ENCODE measurements at places on chromosomes 1 and 21.

DNA sequence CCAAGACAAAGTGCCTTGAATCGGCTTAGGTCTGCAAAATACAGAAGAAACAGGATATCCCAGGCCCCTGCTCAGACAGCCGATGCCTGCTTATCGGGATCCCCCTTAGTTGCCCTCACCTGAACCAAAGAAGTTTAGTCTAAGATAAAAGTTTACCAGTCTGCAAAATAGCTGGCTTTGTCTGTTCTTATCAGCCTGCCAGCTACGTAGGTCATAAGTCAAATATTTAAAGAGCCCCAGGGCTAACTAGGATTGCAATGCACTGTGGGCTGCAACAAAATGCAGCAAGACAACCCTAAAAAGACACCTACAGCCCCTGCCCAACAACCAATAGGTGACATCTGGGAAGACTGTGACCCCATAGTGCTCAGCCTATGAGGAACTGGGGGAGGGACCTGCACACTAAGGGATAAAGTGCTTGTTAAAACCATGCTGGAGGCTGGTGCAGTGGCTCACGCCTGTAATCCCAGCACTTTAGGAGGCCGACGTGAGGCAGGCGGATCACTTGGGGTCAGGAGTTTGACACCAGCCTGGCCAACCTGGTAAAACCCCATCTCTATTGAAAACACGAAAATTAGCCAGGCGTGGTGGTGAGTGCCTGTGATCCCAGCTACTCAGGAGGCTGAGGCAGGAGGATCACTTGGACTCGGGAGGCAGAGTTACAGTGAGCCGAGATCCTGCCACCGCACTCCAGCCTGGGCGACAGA, 27.4 kb downstream of the LRRC3 start:
- DNase-seq, result no peak

DNA sequence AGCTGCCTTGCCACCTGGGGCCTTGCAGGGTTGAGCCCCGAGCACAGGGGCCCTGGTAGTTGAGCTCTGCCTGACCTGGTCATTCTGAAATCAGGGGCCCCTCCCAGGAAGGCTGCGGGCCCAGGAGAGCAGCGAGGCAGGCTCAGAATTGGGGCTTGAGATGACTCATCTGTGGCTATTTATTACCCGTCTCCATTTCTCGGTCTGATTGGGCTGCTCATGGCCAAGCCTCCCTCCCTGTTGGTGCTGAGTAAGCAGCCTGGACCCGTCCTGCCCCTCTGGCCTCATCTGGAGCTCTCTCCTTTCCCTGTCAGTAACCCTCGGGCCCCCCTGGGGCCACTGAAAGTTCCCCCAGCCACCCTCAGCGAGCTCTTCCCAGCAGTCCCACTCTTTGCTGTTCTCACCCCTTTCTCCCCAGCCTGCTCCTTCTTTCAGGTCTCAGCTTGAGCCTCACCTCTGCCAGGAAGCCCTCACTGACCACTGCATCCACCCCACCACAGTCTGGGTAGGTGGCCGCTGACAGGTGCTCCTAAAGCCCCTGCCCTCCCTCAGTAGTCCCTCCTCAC, 11.0 kb upstream of the TNFRSF8 start:
- DNase-seq, result peak; percentile 70

- peak; percentile 16 for DNase-seq
These were observed 80.9 kb upstream of the LBR start for GRCh38 chr1:225508538-225509375.

- no peak for DNase-seq
These were observed 4.7 kb downstream of the MINDY1 start for GRCh38 chr1:151002051-151002450.

GRCh38 chr1:232696466-232696865, 66.5 kb upstream of the SIPA1L2 start:
- DNase-seq, result no peak

GRCh38 chr1:228430243-228430642, 13.6 kb upstream of the TRIM17 start:
- no peak for DNase-seq

DNA sequence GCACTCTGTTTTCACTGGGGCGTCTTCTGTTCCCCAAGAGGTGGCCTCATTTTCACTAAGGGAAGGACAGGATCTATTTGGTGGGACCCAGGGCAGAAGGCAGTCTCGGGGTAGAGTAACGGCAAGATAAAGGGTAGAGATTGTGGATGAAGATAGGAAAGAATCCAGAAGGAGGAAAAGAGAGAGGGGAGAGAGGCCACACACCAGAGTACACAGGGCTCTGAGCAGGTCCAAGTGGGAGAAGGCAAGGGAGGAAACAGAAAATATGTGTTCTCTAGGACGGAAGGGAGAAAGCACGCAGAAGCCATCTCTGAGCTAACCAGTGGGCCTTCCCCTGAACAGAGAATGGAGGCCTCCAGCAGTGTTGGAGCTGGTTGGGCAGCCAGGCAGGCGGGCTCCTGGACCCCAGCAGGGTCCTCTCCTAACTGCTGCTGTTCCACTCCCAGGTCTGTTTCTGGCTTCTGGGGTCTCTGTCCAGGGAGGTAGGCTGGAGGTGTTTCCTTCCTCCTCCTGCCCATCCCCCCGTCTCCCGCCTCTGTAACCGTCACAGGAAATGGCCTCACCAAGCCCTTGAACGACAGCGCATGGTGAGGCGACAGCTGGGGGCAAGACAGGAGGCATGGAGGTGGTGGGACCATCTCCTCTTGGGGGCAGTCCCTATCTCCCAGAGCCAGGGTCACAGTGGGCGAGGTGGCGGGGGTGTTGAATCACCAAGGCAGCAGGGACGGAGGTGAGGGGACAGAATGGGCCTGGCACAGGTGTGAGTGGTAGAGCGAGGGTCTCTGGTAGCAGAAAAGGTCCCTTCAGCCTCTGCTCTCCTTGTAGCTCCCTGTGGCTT, 649 bp downstream of the PTPN7 start:
- no peak for DNase-seq

DNA sequence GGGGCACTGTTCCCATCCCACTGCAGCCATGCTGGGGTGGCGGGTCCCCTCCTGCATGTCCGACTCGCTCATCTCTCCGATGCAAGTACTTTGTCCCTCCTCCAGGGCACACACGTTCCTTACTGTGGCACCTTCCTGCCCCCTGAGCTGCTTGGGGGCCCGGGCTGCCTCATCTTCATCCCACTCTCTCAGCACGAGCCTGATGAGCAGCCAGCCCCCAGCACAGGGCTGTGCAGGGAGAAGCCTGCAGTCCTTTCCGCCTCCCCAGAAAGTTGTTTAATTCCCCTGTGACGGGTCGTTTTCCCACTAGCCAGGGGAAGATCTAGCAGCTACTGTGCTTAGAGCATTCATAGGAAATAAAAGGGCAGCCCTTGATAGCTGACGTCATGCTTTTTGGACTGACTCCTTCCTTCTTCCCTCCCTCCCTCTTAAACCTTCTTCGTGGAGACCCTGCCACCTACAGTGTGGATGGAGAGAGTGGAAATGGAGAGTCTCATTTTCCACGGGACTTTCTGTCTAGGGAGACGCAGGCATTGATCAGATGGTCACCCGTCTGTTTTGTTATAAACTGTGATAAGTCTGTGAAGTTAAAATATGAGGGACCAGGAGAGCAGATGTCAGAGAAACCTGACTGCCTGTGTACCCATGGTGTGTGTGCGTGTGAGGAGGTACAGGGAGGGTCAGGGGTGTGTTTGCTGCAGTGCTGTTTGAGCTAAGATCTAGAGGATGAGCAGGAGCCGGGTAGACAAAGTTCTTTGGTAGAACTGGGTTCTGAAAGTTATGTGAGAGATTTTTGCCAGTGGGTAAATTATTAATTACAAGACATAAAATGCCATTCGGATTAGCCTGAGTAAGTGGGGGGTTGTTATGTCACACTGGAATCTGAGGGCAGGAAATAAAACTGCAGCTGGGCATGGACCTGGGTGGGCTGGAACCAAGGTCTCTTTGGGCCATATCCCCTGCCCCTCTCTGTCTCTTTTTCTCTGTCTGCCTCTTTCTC, 34.3 kb downstream of the GPR137B start:
- peak; percentile 53 for DNase-seq

- DNase-seq, result no peak
These were observed 11.0 kb upstream of the XCL2 start for GRCh38 chr1:168554603-168555483.

DNA sequence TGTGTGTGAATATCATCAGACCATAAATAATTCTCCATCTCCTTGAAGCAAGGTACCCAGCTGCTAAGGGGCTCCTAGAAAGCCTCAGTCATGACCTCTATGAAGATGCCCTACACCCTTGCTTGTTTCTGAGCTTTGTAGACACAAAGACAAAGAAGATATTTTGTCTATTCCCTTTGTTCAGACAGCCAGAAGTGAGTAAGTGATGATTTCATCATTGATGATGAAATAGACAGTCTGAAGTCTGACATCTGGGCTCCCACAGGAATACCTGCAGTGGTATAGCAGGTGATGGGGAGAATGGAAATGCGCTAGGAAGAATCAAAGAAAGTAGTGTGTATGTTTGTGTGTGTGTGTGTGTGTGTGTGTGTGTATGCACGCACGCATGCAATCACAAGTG, 82.2 kb upstream of the DPT start:
- no peak for DNase-seq

GRCh38 chr1:215064327-215064726, 18.2 kb upstream of the KCNK2 start:
- no peak for DNase-seq

GRCh38 chr1:231806623-231807495, 180.3 kb downstream of the DISC1 start:
- peak; percentile 46 for DNase-seq

GRCh38 chr1:27342778-27343638, 1.2 kb downstream of the SYTL1 start:
- DNase-seq, result peak; percentile 84

DNA sequence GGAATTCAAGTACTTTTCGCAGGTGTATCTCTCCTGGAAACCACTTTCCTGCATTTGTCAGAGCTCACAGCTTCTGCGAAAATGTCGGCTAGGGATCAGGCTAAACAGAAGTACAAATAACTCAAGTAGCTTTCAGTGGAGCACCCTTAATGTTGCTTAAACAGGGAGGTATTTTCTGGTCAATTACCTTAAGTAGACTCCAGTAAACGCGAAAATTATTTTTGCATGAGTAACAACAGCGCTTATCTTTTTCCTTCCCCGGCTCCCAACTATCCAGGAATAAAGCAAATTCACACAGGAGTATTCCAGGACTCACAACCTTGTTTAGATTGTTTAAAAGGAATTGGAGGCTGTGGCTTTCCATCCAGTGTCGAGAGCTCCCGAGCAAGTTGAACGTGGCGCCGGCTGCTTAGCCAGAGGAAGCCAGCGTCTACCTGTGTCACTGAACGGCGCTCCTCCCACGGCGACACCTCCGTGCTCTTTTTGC, 7.3 kb upstream of the SIM2 start:
- DNase-seq, result no peak

DNA sequence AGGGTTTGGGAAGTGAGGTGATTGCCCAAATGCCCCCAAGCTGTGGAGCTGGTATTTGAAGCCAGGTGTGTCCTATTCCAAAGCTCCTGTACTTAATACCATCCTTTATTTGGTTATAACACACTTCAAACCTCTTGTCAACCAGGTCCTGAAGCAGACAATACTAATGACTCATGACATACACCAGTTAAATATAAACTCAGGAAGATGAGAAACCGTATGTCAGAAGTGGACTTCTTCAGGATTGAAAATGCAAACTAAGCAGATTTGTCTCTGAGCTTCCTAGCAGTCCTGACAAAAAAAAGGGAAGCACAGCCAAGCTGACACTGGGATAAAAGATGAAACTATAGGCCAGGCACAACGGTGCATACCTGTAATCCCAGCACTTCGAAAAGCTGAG, 70.6 kb downstream of the ALPL start:
- no peak for DNase-seq

- DNase-seq, result no peak
These were observed 192.8 kb upstream of the C8B start for GRCh38 chr1:57158604-57158998.

- DNase-seq, result peak; percentile 97
These were observed at the start of gene EPHA2 for GRCh38 chr1:16155537-16156410. Gene EPHA2, minus strand, starts transcription at chr1:16156069. Its CDS starts 137 bp downstream, at chr1:16155932.

- DNase-seq, result no peak
These were observed 16.3 kb upstream of the CDCP2 start for GRCh38 chr1:54169068-54169467.

- DNase-seq, result no peak
These were observed 27.2 kb upstream of the EPS8L3 start for GRCh38 chr1:109790735-109791494.

GRCh38 chr21:43866659-43867331, 1.8 kb downstream of the AGPAT3 start:
- DNase-seq, result peak; percentile 43

GRCh38 chr1:215830226-215830810, 263.2 kb downstream of the KCTD3 start:
- DNase-seq, result no peak

DNA sequence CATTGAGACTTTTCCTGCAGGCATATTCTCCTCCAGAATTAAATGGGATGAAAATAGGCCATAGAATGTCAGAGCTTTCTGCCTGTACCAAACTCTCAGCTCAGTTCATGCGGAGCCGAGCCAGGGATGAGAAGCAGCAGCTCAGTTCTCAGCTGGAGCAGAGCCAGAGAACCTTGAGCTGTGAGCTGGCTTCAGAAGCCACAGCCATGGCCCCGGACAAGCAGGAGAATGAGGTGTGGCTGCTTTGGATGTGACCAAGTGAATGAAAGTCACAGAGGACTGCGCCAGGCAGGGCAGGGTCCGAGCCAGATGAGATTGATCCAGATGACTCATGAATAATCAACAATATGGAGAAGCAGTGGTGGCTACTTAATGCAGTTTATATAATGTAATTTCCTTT, 633.8 kb downstream of the NCAM2 start:
- no peak for DNase-seq

GRCh38 chr1:205449750-205450443, 5.9 kb downstream of the BLACAT1 start:
- peak; percentile 93 for DNase-seq

DNA sequence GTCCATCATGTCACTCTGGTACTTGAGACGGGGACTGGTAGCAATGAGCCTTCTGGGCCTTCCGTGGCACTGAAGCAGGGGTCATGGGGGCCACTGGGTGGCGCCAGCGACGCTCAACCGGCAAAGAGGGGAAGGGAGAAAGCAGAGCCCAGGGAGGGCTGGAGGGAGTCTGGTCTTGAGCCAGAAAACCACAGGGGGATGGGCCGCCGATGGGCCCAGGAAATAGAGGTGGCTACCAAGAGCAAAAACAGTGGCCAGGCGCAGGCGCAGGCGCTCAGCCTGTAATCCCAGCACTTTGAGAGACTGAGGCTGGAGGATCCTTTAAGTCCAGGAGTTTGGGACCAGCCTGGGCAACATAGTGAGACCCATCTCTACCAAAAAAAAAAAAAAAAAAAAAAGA, 21.8 kb downstream of the EXOC8 start:
- DNase-seq, result no peak

GRCh38 chr21:46399129-46399528, 59.6 kb upstream of the DIP2A start:
- DNase-seq, result no peak

GRCh38 chr1:76503736-76504135, 363.5 kb upstream of the ST6GALNAC5 start:
- DNase-seq, result no peak

GRCh38 chr1:162926906-162927305, 65.9 kb upstream of the CCDC190 start:
- no peak for DNase-seq

DNA sequence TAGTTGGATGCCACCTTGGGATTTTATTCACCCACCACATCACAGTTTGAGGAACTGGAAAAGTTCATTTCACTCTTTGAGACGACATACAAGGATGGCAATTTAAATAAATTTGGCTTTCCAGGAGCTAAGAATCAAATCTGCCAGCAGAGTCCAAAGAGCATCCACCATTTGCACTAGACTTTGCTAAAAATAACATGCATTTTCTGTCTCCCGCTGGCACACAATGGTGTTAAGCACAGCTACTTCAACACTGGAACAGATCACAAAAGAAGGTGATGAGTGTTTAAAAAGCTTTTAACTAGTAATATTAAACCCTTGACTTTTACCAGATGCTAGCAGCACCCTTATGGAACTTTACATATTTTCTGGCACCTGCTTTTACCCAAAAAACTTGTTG, 44.6 kb downstream of the MAEL start:
- no peak for DNase-seq

All from kidney (tissue), 22 donors.